Brain (organoid and tissue), 16 donors: ENCODE measurements at places on chromosomes 5 and 9.

- no peak for DNase-seq
These were observed 91.0 kb upstream of the SH3PXD2B start for GRCh38 chr5:172545291-172545801.

GRCh38 chr5:112192866-112193265 is 226.2 kb downstream of the EPB41L4A start:
- no peak for DNase-seq

DNA sequence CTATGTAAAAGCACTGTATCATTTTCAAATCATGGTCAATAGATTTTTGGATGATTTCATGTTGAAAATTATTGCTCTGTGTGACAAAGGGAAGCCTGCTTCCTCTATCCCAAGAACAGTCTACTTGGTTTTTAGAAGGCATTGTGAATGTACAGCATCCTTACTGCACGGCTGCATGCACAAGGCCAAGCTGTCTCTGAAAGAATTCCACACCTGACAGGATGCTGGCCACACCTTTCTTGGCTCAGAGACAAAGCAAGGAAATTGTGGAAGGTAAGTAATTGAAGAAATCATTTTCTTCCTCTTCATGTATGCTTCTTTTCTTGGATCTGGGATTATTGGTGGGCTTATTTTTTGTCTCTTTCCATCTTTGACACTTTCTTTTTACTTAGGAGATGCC is 53.7 kb upstream of the VCAN start:
- no peak for DNase-seq

DNA sequence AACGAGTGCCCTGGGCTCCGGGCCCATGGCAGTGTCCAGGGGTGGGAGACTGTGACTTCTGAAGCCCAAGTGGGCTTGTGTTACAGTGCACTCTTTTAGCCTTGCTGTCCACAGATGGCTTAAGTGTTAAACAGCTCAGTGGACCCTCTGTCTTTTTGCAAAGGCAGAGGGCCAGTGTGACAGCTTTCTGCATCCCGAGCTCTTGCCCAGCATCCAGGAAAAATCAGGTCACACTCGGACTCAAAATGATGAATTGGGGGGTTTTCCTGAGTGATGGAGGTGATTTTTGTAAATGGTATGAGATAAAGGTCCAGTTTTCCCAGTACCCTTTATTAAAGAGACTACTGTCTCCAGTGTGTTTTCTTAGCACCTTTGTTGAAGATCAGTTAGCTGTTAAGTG is 321.3 kb upstream of the GRAMD2B start:
- no peak for DNase-seq

- no peak for DNase-seq
These were observed 26.1 kb downstream of the SPDL1 start for GRCh38 chr5:169609716-169610115.

GRCh38 chr9:124765439-124765835 is 5.7 kb downstream of the NR6A1 start:
- DNase-seq: no peak
